Uterus (tissue), 4 donors: ENCODE measurements at places on chromosomes 2 and 18. TPM values are rescaled to one million over a fixed set of nuclear protein-coding genes. Genes with fewer than 3 reads are reported as not detected.

Gene ITPRIPL1
- not detected for total RNA-seq

Gene TMEM150A
- 7.8 TPM for total RNA-seq

Gene FAM237A
- not detected for total RNA-seq

Gene MAP2
- total RNA-seq, result 10.3 TPM

Gene TXNDC2
- total RNA-seq, result 0.24 TPM

Gene DCDC2C
- not detected for total RNA-seq

DNA sequence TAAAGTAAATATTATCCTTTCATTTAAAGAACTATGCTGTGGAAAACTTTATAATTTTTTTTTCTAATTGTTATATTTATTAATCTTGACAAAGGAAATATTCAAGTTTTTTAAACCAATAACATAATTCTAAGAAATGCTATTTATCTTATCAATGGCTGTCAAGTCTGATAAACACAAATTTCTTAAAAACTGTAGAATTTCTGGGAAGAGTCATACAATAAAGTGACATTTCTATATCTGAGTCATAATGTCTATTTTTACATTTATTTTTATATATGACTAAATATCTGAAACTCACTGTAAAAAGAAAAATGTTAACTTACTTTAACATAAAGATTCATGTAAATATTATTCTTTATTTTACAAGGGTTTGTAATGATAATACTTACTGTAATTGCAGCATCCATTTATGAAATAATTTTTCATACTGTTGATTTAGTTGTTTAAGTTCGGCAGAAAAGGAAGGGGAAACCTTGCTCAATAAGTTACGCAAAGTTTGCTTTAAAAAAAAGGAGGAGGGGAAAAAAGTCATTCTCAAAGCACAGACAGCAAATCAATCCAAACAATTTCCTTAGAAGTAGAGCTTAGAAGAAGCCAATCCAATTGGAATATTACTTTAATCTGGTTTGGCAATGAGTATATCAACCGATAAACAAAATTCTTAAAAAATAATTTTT, 32.4 kb downstream of the ORC2 start:
- DNase-seq, result no peak

- DNase-seq, result no peak
Observed at GRCh38 chr2:5020116-5020875, 671.9 kb upstream of the SOX11 start.

DNA sequence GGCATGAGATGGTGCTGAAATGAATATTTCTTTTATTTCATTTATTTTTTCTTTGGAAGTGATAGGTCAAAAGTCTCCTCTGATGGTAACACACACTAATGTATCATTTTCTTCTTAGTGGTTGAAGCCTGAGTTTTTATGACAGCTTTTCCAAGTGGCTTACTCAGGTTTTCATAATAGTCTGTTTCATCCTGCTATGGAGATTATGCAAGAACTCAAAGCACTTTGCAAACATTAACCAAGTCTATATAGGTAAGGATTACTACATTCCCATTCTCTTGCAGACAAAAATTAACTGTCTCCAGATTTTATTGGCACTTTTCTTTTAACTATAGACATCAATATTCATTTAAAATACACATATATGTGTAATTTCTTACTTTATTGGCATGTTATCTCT, 572.6 kb upstream of the GCFC2 start:
- DNase-seq, result no peak

GRCh38 chr2:168671932-168672331, 130.5 kb upstream of the NOSTRIN start:
- no peak for DNase-seq

DNA sequence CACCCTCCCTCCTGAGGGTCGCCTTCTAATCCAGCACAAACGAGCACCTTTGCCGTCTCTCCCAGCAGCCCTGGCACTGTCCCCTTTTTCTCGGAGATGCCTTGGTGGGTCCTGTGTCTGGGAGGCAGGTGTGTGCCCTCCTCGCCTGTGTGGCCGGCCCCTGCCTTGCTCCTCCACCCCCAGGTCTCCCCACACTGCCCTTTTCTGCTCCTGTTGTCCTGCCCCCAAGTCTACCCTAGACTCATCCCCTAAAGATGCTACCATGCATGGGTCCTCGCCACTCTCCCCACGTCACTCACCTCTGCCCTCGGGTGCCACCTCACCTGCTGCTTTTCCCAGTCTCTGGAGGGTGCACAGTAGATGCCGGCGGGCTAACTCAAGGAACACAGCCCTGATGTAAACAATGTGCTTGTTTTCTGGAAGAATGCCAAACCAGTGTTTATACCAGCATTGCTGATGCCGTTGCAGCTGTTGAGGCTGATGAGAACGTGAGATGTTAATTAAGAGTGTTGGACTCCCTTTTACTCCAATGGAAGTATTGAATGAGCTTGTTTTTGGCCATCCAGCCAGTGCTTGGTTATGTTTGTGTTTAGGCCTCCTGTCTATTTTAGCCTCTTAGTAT, 223.1 kb downstream of the AGAP1 start:
- DNase-seq, result no peak

DNA sequence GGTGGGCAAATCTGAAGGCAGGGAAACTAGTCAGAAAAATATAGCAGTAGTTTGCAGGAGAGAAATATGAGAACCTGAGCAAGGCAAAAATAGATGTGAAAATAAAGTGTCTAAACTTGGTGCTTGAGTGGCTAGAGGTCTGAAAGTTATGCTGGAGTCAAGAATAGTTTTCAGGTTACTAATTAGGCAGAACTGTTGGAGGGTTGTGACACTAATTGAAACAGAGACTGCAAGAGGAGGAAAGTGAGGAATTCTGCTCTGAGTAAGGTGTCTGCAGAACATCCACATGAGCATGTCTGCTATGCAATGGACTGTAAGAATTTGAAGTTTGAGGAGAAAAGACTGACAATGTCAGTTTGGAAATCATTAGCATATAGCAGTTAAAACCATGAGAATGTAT, 444.0 kb upstream of the LRRTM1 start:
- DNase-seq, result no peak

DNA sequence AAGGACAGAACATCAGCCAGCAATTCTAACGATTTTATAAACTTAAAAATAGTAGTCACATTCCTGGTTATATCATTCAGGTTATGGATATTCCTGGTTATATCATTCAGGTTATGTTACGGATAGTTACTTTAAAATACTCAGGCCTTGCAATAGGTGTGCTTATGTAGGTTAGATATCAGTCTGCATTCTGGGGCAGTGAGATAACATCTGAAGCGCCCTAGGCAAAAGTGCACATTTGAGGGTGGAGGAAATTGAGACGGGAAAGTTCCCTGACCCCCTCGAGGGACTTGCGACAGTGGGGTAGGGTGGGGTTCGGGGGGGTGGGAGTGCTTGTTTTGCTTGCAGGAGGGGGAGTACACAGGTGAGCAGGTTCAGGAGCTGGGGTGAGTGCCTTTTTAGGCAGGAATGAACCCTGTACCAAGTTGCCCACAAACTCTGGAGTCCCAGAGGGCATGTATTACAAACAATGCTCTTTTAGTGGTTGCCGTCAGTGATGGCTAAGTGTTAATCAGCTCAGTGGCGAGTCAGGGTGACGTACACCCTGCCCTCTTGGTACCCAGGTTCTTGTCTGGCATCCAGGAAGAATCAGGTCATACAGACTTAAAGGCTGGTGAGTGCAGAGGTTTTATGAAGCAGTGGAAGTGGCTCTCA, 31.8 kb downstream of the CREG2 start:
- DNase-seq, result no peak

DNA sequence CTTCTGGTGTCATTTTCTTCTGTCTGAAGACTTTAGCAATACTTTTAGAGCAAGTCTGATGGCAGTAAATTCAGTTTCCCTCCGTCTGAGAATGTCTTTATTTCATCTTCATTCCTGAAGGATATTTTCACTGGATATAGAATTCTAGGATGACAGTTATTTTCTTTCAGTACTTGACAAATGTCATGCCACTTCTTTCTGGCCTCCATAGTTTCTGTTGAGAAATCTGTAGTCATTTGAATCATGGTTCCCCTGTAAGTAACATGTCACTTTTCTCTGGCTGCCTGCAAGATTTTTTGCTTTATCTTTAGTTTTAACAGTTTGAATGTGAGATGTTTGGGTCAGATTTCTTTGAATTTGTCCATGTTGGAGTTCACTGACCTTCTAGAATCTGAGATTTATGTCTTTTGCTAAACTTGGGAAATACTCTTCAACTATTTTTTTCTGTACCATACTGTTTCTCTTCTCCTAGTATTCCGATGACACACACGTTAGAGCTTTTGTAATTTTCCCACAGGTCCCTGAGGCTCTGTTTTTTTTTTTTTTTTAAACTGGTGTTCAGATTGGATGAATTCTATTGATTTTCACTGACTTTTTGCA, 30.2 kb downstream of the RMND5A start:
- no peak for DNase-seq

GRCh38 chr2:118992740-118993391, 50.9 kb downstream of the MARCO start:
- DNase-seq, result no peak

DNA sequence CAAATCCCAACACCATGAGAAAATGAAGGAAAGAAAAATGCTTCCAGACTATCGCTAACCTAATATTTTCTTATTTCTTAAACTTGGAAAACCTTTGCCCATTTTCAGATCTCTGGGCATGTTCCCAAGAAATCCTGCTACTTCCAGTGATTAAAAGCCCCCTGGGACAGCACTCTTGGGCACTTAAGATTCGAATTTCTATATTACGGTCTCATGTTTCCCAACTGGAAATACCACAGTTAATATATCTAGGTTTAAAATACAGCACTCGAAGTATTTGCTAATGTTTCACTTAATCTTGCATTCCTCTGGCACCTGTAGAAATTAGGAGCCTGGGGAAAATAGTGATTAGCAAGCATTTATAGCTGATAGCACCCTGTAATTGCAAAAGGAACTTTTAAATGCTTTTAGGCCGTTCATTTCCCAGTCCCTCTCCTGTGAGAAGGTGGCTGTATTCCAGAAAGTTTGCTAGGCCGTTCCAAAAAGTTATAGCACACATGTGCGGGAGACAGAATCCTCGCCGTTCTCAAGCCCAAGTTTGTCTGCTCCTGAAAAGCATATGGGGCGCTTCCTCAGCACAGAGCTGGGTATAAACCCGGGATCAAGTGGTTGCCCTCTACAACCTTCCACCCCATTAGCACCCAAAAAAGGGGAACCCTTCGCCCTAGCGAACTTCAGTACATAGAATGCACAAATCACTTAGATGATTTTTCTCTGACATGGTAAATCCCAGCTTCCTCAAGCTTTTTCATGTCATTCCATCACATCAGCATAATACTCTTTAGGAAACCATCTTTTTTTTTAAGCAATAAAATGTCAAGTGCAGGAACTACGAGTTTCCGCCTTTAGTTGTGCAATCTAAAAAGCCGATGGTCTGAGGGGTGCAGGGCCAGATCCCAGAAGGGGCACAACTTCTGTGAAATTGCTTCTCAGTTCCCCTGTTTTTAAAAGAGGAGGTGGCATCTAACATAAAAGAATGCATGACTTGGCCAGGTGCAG, 60.6 kb downstream of the DIPK1C start:
- no peak for DNase-seq

DNA sequence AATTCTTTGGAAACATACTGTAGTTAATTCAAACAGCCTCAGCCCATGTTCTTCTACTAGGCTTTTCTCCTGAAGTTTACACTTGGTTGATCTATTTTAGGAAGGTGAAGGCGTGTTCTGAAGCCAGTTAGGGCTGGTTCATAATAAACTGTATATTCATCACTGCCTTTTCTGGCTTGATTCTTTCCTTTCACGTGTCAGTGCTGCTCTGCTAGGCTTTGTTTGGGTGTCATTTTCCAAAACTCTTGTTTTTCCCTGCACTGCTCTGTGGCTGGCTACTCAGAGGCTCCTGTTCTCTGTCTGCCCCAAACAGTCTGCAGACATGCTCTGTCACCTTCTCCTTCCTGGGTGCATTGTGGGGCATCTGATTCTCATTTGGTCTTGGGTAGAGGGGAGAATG, 136.1 kb downstream of the PARD3B start:
- DNase-seq, result no peak

DNA sequence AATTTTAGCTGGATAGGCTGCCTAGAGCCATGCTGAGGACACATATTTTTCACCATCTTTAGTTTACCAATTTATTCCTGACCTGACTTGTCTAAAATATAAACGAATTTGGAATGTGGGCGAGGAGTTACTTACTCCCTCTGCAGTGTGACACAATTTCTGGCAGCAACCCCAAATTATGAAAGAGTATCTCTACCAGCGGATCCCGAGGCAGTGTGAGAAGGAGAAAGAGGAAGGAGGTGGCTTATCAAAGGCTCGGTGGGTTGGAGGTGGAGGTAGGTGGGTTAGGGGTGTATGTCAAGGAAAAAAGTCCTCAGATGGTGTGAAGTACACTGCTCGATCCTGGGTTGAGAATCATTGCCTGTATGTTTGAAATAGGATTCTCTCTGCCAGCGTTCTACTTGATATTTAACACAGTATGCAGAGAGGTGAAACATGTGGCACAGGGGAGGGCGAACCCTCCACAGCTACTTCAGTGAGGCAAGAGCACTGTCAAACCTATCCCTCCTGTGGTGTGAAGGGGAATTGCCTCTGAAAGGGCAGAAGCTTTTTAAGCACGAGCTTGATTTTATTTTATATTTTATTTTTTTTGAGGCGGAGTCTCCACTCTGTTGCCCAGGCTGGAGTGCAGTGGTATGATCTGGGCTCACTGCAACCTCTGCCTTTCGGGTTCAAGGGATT, 76.0 kb downstream of the RFTN2 start:
- DNase-seq, result no peak
